ENCODE measurements at places on chromosomes 2 and 18. TPM values are rescaled to one million over a fixed set of nuclear protein-coding genes. Genes with fewer than 3 reads are reported as not detected.

- DNase-seq = no peak
These were observed 123.6 kb upstream of the EFEMP1 start for GRCh38 chr2:56047136-56047535.

DNA sequence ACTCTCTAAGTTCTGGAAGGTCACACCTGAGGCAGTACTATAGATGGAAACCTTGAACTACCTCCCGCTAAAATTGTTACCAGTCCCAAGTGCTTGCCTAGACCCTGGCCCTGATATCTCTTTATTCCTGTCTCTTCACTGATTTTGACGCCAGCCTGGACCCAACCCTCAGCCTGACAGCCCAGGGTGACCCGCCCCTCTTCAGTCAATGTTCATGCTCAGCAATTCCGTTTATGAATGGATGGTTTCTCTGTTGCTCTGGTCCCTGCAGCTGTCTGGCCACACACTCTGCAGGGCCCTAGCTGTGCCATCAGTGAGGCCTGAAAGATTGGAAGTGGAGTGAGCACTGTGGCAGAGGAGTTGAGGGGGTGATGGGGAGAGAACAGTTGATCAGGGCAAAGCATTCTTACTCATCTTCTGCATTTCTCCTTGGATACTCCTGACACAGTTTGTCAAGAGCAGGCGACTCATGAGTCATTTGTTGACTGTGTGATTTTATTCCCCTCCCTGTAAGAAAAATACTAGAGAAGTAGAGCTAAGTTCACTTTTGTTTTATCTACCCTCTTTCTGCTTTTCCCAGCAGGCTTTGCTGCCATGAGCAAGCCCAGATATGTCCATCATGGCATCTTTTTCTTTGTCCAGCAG lies 46.0 kb downstream of the NPAS2 start:
- no peak for DNase-seq

DNA sequence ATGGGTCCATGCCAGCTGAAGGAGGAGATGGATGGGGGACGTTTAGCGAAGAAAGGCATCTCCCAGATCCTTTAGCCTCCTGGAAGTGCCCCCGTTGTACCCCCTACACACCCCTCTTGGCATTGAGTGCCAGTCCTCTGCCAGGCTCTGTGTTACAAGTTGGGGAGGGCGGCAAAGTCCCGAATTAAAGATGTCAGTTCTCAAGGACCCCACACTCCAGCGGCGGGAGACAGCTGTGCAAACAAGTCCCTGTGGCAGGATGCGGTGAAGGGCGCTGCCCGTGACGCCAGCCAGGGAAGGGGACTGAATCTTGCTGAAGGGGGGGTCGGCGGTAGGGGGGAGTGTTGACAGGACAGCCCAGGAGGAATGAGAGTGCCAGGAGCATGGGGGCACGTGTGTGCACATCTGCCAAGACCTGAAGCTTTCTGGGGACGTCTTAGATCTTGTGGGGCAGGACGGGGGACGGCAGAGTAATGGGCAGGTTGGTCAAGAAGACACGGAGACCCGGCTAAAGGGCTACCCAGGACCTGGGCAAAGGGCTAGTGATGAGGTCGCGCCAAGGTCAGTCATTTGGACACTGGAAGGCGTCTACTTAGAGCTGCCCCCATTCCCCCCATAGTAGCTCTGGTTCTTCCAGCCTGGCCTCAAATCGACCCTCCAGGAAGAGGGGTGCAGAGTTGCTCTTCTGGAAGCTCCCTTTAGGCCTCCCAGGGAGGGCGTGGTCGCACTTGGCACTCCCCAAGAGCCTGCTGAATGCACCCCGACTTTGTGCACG lies 2.8 kb upstream of the CTDSP1 start:
- DNase-seq = no peak

DNA sequence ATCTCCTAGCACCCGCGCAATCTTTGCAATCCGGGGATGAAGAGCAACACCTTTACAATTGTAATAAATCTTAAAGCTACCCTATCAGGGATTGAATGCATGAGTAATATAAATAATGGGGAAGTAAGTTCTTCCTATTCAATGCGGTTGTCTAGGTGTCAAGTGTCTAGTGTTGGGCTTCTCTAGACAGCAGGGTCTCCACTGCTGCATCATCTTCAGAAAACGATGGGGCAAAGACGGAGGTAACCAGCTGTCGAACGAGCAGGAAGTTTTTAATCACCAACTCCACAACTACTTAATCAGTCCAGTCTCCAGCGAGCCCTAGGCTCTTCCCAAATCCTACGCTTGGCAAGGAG lies 573 bp downstream of the STAM2 start:
- no peak for DNase-seq

DNA sequence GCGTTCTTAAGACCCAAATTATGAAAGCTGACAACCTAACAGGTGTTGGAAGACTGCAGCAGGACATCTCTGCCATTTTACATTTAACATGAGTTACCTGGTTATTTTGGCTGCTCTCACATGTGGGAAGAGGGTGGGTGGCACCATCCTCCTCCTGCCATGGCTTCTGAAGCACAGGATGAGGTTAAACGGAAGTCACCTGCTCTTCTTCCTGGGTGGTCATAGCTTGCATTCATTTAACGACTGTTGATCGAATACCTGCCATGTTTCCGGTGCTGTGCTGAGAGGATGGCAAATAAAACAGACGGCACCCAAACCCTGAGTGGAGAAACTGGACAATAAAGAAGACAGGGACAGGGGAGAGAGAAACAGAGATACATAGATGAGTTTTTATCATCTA lies 118.0 kb downstream of the RHBDD1 start:
- DNase-seq = no peak

GRCh38 chr2:102486941-102487702 lies 14.1 kb downstream of the SLC9A4 start:
- DNase-seq = peak; percentile 21

- DNase-seq = no peak
These were observed 18.6 kb downstream of the COLEC11 start for GRCh38 chr2:3613524-3613905.

- no peak for DNase-seq
These were observed 480.3 kb downstream of the MEIS1 start for GRCh38 chr2:66915237-66915636.

NDC80 gene
- total RNA-seq = 7.7 TPM

- DNase-seq = no peak
These were observed 34.1 kb downstream of the LANCL1 start for GRCh38 chr2:210442457-210442856.

- DNase-seq = no peak
These were observed 53.9 kb downstream of the MBP start for GRCh38 chr18:77078690-77079070.

Measured in glutamatergic neuron (in vitro differentiated cells).